HS-27A (cell line): ENCODE measurements at places on chromosomes 1 and 21.

- DNase-seq, result no peak
Observed at GRCh38 chr1:220873087-220873486, 6.2 kb upstream of the HLX start.

GRCh38 chr21:21200939-21201615 is 202.9 kb downstream of the NCAM2 start:
- DNase-seq, result no peak

DNA sequence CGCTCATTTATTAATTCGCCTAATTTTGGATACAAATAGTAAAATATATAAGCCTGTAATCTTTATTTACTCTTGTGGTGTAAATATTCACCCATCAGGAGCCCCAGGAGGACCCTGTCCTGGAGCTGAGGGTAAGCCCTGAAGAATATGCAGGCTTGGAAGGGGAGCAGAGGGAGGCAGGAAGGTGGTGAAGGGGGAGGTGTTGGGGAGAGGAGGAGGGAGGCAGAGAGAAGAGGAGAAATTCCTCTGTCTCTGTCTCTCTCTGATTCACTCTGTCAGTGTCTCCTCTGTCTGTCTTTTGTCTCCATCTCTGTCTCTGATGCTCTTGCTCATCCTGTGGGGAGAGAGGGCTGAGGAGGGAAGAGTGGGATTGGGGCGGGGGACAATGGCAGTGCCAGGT is 2.8 kb upstream of the C4BPB start:
- DNase-seq, result no peak

- DNase-seq, result no peak
Observed at GRCh38 chr1:91804546-91805023, 81.4 kb downstream of the TGFBR3 start.

GRCh38 chr1:95506736-95507414 is 272.9 kb downstream of the RWDD3 start:
- no peak for DNase-seq

- no peak for DNase-seq
Observed at GRCh38 chr21:23463365-23463764, 2143.9 kb downstream of the MRPL39 start.

DNA sequence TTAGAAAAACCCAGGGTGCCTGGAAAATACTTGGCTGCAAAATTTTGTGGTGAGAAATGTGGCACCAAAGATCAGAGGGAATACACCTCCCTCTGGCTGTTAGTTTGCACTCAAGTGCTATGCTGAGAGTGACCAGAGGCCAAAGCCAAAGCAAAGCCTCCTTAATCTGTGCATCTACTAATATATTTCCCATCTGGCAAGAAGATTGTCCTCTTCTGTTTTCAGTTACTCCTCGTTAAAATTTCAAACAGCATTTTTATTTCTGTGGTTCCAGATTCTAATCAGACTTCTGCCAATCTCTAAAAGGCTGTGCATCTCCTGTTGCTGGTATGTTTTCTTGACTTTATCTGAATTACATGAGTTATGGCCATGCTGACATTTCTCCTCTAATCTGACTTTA is 327.4 kb downstream of the TBX15 start:
- no peak for DNase-seq
